AG04449 (cell line): ENCODE measurements at places on chromosomes 3 and 15.

- DNase-seq, result no peak
Observed at GRCh38 chr3:72224804-72225509, 440.0 kb upstream of the PROK2 start.

DNA sequence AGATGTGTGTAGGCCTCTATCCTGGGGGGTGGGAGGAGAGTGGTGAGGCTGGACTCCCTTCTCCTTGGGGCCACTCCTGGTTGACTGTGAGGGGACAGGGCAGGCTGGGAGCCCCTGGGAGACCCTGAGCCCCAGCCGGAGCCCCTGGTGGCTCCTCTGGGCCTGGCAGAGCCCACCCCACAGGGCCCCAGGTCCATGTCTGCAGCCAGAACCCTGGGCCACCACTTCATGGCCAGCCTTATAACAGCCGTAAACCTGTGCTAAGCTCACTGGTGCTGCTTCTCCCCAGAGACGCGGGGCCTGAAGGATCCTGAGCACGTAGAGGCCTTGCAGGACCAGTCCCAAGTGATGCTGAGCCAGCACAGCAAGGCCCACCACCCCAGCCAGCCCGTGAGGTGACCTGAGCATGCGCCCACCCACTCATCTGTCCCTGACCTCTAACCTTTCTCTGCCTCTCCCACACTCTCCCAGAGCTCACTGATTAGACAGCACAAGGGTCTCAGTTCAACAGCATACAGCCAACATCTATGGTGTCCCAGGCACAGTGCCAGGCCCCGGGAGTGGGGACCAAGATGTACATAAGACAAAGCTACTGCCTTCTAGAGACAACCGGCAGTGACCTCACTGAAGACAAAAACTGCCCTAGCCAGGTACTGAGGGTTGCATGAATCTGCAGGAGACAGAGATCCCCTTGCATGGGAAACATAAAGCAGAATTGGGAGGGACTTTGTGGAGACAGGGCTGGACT lies 3.5 kb downstream of the NR2E3 start:
- DNase-seq, result no peak

GRCh38 chr3:42936157-42936981 lies 30.4 kb downstream of the ZNF662 start:
- DNase-seq, result no peak

DNA sequence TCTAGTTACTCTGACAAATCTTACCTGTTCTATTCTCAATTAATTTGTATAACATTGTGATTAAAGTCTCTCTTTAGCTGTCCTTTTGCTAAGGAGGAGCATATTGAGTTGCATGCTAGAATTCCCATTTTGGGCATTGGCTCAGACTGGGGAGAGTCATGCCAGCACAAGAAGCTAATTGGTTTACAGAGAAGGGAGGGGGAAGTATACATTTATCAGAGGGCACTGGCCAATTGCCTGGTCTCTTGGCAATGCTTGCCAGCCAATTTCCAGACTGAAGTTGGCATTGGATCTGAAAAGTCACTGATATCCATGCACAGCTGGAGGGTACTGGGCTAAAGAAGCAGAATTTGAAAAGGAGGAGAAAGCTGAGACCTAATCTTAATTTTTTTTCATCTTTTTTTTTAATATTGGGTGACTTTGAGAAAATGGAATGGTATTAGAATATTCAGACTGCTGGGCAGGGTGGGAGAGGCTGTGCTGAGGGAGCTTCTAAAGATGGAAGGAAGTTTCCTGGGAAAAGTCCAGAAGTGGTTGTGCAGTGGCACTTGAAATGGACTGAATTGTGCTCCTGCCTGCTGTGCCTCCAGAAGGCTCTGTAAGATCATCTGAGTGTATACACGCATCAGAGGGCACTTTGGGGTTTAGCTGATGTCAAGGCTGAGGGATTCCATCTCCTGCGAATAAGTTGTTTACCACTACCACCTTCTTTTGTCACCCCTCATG lies 365.2 kb upstream of the DPH6 start:
- DNase-seq, result no peak

GRCh38 chr3:119891944-119892721 lies 110.2 kb downstream of the NR1I2 start:
- DNase-seq, result no peak

DNA sequence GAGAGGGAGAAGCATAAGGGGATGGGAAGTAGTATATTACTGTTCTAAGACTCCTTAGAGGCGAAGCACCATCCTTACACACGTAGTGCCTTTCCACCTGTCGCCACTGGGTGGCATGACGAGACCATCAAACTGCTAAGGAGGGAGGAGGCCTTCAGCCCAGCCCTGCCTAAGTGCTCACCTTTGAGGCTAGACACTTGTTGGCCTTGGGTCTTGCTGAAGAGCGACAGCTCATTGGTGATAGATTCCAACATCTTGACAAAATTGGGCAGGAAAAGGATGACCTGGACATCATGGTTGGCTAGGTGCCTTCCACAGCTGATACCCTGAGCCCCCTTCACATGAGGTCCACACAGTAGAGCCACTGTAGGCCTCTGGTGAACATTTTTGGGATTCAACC lies 19.6 kb downstream of the CLK3 start:
- DNase-seq, result no peak

DNA sequence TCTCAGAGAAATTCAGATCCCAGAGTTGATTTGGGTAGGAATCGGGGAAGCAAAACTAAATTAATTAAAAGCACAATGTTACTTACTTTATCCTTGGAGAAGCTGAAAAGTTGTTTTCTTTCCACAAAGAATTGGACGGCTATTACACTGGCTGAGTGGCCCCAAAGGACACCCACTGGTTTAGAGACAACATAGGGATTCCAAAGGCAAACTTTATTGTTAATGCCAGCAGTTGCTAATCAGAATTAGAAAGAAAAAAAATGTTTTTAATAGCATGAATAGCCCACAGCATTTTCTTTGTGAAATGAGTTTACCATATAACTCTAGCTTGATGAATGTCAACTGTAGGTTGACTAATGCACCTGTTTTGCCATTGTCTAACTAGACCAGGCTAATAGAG lies 51.7 kb downstream of the WDR49 start:
- DNase-seq, result no peak

DNA sequence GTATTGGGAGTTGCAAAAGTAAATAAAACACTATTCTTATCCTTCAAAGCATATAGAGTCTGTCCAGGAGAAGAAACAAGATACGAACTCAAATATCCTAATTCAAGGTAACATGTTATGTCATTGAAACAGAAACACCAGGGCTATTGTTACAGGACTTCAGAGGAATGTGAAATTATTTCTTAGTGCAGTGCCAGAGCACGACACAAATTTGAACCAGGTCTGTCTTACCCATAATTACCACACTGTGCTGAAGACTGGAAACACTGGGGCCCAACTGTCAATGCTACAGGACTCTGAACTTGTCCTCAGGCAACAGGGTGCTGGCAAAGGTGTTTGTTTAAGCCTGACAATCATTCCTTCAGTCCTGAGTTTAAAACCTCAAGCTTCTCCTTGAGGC lies 633.6 kb upstream of the UBE2E2 start:
- DNase-seq, result no peak

DNA sequence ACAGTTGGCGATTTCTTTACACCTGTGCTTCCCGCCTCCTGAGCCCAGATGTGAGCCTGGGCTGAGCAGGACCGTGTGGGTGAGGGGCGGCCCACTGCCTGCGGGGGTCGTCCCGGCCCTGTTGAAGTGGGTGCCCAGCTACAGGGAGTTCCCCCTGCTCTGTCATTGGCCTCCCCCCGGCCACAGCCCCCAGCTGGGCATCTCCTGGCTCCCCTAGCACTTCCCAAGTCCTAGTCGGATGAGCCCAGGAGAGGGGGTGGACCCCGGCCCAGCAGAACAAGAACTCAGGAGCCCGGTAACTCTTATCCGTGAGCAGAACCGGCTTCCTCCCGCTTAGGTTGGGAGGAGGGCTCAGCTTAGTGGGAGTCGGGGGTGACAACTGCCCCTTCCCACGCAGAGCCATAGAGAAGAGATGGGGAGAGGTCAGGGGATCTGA lies 757 bp downstream of the PAQR5 start:
- no peak for DNase-seq

GRCh38 chr3:140068494-140069017 lies 133.6 kb downstream of the CLSTN2 start:
- DNase-seq, result no peak

GRCh38 chr3:72441284-72441994 lies 406.8 kb downstream of the SHQ1 start:
- DNase-seq, result no peak

GRCh38 chr3:9007928-9008327 lies 44.7 kb upstream of the RAD18 start:
- DNase-seq, result no peak

DNA sequence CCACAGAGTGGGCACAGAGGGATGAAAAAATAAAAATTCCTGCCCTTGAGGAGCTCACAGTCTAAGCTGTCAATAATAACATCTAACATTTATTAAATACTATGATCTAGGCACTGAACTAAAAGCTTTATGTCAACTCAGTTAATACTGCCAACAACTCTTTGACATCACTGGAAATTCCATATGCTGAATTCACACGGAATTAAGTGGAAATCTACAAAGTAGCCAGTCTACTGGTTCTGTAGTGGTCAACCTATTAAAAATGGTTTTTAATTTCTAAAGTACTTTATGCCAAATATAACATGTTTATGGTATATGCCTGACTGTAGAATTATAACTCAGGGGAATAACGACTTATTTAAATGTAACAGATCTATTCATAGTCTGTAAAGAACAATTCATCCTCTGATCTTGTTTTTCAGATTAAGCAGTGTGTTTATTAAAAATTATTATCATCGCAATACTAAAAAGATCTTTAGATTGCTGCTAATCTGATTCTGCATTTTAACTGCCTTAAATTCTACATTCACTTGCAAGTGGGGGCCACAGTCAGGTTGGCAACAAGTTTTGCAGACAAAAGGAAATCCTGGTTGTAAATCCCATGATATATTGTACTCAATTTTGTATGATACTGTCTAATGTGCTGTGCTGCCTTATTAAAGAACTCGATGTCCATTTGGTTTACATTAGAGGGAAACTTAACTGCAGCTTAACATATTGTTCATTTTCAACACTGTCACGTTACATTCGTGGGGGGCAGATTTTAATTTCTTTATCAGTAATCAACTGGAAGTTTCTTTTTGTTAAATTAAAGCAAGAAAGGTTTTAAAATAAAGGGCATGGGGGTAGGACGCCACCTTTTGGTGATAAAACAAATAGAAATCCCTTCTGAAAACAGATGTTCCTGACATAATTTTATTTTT lies 2.6 kb upstream of the FOXP1 start:
- DNase-seq, result no peak

DNA sequence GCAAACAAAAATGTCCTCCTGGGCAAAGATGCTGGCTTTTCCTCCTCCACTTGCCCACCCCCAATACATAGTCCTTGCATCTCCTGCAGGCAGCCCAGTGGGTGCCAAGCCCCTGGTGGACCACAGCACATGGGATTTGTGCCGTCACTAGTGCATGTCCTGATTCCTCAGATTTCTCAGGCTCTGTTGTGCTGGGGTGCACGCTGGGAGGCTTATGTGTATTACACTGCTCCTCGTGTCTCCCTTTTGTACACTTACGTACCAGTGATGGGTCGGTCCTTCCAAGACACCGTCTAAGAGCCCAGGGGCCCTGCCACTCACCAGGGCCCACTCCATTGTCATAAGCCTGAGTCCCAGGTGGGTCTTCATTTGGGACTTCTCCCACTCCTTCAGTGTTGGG lies 70.1 kb downstream of the PLXNA1 start:
- no peak for DNase-seq

DNA sequence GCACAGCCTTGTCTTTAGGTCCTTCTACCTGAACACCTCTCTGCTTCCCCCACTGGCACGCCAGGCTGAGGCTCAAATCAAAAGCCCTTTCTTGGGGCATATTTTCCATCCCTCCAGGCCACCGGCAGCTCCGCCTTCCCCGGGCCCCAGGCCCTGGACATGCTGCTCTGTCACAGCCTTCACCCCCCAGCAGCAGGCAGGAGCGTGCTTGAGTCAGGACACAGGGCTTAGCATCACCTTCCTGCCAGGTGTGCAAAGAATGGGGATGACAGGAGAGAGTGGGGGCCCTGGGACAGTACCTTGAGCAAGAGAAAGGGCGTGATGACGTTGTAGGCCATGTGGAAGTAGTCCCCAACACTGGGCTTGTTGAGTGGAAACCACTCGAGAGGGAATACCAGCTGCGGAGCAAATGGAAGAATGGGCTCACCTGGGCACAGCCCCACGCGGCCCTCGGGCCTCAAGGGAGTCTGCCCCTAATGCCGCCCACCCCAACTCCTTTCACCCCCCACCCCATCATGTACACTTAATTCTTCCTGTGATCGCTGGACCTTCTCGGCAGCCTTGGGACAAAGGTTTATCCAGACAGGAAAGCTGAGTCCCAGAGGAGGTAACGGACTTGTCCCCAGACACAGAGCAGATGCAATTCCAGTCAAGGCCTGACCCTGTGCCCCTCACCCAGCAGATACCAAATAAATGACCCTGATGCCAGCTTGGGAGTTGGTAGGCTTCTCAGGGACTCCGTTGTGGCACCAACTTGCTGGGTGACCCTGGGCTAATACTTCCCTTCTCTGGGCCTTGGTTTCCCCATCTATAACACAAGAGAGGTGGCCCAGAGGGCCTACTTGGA lies 9.1 kb upstream of the CALML4 start:
- DNase-seq, result no peak

DNA sequence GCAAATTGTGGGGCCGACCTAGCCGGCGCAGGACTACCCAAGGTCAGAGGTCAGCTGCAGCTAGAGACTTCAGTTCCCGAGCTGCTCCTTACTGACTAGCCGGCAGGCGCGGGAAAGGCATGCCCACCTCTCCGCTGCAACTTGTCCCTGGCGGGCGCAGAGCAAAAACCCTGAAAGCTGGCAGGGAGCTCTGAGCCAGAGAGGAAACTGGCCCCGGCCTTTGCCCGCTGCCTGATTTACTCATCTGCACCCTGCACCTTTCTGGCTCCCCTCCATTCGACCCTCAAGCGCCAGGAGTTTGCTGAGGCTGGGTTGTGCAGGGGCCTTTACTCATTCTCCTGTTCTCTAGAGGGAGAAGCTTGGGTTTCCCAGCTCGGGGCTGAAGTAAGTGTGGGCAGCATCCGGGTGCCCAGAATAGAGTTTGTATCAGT lies 1.5 kb downstream of the ZIC4 start:
- DNase-seq, result no peak

DNA sequence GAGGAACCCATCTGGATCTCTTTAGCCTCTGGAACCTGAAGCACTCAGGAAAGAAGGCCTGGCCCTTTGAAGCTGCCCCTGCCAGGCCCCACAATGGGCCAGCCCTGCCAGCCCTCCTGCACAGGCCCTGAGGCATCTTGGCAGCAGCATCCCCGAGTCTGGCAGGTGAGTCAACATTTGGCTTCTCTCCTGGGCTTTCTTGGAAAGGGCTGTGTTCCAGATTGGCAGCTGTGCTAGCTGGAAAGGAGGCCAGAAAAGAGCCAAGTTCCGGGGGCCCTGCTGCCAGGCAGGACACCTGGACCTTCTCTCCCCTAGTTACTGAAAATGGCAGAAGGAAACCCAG lies 187.2 kb downstream of the SHQ1 start:
- DNase-seq, result peak; percentile 24

- DNase-seq, result no peak
Observed at GRCh38 chr15:29457729-29458128, 188.1 kb upstream of the NSMCE3 start.

DNA sequence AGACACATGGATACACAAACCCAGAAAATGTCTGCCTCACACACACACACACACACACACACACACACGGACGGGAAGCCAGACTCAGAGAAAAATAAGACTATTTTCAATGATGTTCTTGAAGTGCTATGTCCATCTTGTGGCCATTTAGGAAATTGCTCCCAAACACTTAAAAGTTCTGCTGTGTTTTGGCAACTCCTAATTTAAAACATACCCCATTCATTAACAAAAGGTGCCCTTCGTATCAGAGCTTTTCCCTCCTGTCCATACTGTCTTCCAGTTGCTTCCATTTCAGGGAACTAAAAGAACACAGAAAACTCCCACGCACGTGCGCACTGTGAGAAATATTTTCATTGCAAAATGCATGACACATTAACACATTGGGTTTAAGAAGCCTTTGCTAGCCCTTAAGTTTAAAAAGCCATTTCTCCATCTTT lies 44.6 kb downstream of the SLC12A1 start:
- DNase-seq, result peak; percentile 40
